ENCODE measurements at places on chromosomes 4 and X.

DNA sequence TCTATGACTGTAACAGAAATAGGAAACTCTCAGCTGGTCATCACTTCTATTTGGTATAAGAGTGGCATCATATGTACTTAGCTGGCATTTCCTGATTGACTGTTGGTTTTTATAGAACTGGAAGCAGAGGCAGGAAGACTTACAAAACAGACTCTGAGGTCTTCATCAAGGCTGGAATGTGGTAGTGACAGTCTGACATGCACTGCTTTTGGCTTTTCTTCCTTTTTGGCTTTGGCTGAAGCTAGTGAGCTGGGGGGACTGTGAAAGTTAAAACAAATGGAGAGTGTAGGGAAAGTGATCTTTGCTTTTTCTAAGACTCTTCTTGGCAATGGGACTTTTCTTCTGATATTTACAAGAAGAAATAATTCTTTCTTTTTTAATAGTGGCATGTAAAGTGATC is 121.1 kb upstream of the SLC4A4 start:
- no peak for DNase-seq

DNA sequence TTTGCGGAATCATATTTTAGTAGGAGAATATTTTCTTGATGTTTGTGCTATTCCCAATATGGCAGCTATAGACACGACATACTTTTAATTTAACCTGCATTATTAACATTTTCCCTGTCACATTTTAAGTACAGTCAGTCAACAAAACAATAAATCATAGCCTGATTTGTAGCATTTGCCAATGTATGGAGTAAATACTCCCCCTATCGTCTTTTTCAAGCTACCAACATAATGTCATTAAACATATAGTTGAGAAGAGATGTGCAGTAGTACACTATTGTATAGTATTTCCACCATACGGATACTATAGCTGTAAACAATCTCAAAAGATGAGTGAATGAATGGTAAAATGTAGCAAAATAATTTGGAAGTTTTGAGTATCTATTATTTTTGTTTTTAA is 303.7 kb upstream of the MAGEB2 start:
- no peak for DNase-seq

- no peak for DNase-seq
These were observed 71.8 kb downstream of the C4orf33 start for GRCh38 chr4:129167640-129168260.

DNA sequence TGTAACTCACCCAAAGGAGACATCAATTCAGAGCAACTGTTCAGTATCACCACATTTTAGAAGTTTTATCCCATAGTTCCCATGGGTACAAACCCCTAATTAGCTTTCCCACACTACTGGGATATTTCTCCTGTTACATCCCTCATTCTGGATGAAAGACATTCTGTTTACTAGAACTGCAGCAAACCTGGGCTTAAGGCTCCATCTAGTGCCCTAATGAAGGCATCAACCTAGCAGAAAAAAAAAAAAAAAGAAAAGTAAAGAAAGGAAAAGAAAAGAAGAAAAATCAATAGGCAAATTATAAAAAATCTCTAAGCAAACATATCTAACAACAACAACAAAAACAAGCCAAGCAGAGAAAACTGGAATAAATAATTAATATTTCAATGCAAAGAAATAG is 133.7 kb upstream of the CPXCR1 start:
- DNase-seq, result no peak

DNA sequence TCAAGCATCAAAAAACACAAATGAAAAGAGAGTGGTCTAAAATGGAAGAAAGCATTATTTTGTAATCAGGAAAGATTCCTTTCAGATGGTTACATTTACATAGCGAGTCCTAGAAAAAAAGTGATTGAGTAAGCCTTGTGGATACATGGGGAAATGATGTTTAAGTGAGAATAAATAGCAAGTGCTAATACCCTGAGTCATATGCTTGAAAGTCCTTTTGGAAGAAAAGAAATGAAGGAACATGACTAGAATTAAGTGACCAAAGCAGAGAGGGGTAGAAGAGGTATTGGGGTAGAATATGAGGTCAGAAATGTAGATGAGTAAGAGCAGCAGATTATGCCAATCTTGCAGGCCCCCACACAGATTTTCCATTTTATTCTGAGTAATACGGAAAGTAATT is 814.8 kb upstream of the GRID2 start:
- DNase-seq, result no peak

DNA sequence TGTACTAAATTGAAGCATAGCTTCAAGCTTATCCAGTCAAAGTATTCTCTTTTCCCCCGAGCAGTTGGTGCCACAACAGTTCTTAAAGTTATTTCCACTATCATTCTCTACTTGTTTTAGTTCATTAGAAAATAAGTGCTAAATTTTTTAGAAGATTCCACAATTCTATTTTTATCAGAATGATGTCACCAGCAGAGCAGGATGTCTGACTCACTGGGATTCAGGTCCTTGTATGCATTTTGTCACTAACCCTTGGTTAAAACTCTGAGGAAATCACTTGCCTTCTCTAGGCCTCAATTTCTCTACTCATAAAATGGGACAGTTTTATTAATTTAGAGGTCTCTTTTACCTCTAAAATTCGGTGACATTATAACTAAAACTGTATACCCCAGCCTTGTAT is 3.4 kb downstream of the DDX53 start:
- no peak for DNase-seq

DNA sequence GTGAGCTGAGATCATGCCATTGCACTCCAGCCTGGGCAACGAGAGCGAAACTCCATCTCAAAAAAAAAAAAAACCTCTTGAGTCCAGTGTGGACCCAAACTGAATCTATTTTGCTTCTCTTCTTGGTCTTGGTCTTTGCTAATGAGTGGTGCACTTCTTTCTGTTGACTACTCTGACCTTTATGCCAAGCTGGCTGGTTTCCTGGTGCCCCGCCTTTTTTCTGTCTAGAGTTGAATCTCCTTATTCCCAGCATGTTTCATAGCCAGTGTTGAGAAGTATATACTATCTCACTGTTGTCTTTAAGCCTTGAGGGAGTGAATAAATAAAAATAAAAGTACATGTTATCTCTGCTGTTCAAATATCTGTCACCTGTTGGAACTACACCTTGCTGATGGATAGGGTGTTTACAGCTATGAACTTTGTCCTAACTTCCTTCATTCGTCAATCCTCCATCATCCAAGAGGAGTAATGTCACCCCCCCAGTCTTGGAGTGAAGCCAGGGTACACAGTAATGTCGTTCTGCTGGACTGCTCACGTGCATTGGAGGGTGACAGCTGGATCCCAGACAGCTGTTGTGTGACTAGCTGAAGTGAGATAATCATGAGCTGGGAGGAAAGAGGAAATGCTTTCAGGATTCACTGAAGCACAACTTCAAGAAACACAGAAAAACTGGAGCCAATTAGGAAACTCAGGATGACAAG is 99.3 kb upstream of the PRKG2 start:
- no peak for DNase-seq

DNA sequence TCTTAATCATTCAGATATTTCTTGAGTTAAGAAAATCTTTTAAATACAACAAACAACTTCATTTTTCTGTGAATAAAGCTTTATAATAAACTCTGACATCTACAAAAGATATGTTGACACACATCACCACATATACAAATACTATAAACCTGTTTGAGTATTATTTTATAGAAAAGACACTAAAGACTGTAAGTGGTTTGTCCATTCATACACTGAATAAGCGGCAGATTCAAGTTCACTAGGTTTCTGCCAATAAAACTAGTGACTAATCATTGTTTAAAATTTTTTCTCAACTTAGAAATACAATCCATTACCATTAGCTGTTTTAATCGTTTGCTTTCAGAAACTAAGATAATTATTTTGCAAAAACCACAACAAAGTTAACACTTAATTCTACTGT is 1900.0 kb downstream of the C4orf33 start:
- DNase-seq, result no peak

DNA sequence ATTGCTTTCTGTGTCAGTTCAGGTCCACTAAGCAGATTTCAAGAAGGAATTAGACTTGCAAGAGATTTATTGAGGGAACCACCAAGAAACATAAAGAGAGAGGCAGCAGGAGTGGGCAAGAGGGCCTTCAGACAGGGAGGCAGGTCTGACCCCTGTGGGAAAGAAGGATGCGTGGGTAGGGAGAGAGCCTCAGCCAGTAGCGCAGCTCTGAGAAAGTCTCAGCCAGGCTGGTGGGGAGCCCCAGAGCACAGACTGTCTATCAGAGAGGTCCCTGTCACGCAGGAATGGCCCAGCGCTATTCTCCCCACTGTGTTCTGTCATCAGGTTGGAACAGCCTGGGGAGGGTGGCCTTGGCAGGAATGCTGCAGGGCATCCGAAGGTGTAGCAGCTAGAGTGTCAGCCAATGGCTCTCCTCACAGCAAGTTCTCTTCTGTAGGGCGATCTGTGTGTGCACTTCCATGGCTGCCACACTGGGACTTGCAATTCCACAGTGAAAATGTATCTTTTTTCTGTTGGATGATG is 48.0 kb downstream of the OTC start:
- no peak for DNase-seq

DNA sequence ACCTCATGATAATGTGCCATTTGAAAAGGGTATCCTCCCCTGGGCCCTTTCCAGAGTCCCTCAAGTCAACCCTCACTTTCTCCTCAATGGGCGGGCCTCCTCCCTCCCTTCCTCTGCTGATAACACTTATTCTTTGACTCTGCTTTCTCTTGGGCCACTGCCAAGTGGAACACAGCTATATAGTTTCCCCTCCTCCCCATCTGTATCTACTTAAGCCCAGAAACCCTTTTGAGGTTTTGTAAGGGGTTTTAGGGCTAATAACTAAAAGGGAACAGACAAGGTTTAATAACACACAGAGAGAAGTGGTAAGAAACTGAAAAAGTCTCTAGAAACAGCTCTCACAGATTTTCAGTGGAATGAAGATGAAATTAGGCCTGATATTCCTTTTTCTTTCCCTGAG is 116.7 kb downstream of the GPC3 start:
- DNase-seq, result no peak

- no peak for DNase-seq
These were observed 38.1 kb upstream of the GJB1 start for GRCh38 chrX:71184803-71185495.

DNA sequence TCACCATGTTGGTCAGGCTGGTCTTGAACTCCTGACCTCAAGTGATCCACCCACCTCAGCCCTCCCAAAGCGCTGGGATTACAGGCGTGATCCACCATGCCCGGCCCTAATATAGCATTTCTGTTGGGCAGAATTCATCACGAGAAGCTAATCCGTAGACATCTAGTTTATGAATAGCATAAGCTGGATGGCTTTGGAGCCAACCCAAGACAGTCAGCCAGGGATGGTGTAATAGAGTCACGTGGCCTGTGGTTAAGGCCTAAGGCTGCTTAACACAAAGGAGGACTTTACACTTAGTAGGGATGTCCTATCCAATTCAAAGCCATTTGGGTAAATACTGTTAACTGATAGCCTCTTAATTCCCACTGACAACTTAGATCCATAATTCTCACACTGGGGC is 173.6 kb downstream of the RAP1GDS1 start:
- no peak for DNase-seq

DNA sequence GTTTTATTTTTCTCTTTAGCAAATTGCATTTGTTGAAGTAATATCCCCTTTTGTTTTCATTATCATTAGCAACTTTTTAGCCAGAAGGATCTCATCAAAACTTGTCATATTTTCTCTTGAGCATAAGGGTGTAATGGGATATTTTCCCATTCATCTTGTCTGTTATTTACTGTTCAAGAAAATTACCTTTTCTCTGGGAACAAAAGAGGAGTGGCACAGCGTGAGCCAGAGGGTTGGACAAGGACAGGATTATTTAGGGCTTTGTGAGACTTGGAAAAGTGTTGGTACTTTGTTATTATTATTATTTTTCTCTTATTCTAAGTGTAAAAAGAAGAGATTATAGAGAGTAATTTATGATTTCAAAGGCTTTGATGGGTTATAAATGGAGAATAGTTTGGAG is 135.9 kb downstream of the PRKX start:
- DNase-seq, result no peak
